GM12864 (cell line): ENCODE measurements at places on chromosomes 3 and 15.

- no peak for DNase-seq
Measured at GRCh38 chr3:179769411-179770247, 116.8 kb downstream of the USP13 start.

DNA sequence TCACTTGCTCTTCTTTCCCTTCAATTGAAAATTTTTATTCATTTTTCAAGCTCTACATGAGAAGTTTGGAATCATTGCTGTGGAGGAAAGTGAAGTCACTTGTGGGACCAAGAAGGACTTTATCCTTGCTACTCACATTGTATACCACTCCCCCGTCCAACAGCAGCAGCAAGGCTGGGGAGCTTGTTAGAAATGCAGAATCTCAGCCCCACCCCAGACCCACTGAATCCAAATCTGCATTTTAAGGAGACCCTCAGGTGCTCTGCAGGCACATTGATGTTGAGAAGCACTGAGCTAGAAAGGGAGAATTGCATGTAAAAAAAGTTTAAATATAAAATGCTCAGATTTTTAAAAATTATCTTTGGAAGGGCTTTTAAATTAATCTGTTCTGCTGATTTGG, 202.3 kb upstream of the MRPL3 start:
- DNase-seq = no peak

DNA sequence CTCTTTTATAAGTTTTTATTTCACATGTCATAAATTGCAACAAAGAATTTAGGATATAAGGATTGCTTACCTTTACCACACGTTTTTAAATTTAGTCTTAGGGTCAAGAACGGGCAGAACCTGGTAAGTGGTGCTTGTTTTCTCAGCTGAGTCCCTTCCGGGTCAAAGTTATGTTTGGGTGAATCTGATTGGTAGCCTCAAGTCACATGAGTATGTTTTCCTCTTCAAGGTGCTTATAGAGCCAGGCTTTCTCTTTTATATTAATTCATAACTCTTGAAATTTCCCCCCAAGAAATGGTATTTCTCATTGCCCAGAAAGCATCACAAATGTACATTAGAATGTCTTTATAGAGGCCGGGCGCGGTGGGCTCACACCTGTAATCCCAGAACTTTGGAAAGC, 415.7 kb upstream of the ROBO2 start:
- DNase-seq = no peak

DNA sequence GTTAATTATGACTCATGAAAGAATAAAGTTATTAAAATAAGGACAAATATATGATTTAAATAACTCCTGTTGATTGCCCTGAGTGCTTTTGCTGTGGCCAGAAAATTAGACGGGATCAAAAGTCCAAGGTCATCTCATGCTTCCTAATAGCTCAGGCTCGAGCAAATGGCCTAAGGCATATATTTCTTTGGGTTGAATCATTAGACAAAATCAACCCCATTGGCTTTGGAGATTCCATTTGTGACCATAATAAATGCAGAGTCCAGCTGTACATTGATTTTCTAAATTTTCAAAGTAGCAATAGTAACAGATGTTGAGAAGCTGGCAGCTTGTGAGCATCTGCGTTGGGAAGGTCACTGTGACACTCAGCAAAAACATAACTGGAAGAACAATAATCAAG, 464.5 kb upstream of the TGFBR2 start:
- DNase-seq = no peak

GRCh38 chr15:74622758-74623157, 7.1 kb downstream of the CLK3 start:
- no peak for DNase-seq

DNA sequence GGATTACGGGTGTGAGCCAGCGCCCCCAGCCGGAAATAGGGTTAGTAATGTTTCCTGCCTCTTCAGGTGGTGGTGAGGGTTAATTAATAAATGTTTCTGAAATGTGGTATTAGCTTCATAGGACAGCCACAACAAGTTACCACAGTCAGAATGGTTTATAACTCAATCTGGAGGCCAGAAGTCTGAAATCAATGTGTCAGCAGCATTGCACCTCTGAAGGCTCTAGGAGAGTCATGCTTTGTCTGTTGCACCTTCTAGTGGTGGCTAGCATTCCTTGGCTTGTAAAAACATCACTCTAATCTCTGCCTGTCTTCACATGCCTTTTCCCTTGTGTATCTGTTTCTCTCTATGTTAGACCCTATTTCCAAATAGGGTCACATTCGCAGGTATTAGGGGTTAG, 7.8 kb upstream of the RPSA start:
- no peak for DNase-seq

DNA sequence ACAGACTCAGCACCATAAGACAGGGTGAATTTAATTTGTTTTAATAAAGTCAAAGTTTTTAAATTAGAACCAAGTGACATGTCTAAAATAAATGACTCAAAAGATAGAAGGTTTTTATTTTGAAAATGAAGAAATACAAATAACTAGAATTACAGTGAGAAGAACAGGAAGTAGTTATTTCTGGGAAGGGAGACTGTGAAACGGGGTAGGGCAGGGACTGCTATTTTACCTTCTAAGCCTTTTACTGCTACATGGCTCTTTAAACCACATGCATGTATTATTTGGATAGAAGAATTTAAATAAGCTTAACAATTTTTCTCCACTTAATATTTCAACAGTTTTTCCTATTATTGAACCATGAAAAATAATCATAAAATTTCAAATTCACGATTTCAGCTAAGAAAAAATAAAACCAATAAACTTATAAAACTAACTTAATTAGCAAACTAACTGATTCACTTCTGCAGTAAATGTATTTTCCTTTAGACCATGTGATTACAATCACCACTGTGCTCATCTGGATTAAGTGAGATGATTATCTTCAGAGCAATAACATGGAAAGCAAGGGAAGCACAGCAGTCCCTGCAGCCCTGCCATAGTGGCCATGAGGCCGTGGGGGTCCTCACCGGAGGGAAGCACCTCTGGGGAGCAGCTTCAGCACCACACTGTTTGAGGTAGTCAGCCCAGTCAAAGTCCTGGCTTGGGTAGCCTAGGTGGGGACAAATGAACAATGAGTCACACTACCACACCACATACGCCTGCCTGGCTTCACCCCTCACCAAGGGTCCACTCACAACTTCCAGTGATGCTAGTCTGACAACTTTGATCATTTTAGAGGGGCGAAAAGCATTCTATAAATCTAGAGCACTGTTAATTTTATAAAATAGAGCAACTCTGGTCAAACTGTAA, 28.3 kb upstream of the STIMATE start:
- DNase-seq = no peak

GRCh38 chr3:184188080-184188479, 2.1 kb downstream of the ABCF3 start:
- no peak for DNase-seq

GRCh38 chr3:49076646-49077045, 17.2 kb downstream of the QRICH1 start:
- no peak for DNase-seq
